ENCODE measurements at places on chromosomes 16 and 17.
A peak's percentile ranks its signal among the peaks of the same experiment; 100 is the strongest.

- no peak for DNase-seq
These were observed 403.3 kb upstream of the TNRC6C start for GRCh38 chr17:77555121-77555591.

DNA sequence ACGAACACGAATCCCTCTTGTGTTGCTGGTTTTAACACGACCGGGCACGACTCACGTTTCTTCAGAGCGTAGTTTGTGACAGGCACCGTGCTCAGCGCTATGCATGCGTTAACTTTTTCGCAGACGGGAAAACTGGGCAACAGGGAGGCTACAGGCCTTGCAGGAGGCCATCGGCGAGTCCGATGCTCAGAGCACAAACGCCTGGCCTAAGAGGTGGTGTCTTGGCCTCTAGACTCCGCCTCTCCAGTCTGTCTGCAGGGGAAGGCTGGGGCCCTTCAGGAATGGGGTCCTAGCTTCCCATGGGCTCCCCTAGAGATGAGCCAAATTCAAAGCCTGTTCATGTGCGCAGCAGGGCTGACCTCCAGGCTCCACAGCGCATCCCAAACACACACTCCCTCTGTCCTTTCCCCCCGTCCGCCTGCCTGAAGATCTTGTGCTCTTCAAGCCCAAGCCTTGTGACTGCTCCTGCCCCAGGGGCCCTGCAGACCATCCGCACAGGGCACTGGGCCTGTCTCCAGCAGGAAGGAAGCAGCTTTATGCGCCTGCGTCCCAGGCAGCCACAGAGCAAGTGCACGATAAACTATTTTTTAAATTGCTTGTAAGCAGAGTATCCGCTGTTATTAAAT lies 3.1 kb downstream of the CLCN7 start:
- no peak for DNase-seq

GRCh38 chr16:52308051-52308450 lies 238.9 kb downstream of the TOX3 start:
- DNase-seq, result no peak

GRCh38 chr17:1724869-1725641 lies 551 bp downstream of the WDR81 start:
- DNase-seq, result peak; percentile 31

DNA sequence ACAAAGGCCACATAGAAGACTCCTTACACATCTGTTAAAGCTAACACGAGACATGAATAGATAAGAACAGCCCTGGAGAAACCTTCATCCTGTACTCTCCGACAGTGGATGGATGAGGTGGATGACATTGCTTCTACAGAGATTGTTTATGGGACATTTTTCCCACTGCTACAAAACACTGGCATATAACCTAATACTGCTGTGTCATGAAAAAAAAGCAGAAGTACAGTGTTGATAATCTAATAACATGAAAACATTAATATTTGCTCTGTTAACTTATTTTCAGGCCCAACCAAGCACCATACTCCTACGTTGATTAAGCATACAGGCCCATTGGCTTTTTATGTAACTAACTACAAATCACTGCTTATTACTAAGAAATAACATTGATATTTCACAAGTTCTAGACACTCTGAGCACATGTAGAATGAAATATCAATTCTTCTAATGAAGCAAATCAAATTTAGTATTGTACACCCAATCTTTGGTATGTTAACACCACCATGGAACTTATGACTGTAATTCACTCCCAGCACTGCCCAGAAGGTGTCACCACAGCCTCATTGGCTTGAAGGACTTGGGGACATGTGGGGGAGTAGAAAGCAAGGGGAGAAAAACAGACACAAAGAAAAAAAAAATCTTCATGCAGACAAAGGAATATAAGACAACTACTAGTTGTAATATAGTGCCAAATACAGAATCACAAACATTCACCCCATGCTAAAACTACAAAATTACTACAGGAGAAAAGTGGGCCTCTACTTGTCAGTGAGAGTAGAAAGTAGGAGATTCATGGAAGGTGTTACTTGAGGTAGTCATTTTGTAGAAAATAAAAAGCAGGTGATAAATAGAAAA lies 330.0 kb upstream of the PMFBP1 start:
- DNase-seq, result peak; percentile 21

DNA sequence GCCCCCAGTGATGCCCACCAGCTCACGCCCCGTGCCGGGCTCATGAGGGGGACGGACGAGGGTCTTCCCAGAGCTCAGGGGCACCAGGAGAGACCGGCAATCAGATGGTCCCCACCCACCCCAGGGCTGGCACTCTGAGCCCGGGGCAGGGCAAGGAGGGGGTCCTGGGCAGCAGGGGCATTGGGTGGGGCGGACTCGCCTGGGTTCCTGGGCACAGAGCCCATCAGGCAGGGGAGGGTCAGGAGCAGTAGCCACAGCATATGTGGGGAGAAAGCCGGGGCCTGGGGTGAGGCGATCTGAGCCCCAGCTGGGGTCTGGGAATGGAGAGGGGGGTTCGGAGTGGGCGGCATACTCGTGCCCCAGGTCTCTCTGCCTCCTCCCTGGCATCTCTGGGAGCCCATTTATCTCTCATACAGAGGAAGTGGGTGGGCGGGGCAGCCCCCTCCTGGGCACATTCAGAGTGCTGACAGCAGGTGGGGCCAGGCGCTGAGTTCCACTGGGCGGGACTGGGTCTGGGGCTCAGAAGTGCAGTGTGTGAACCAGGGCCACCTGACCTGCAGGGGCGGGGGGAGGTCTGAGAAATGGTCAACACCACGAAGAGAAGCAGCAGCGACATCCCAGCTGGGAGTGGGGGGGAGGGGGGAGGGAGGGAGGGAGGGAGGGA lies 20.5 kb upstream of the UBE2I start:
- DNase-seq, result no peak

- DNase-seq, result no peak
These were observed 26.6 kb upstream of the ST6GALNAC1 start for GRCh38 chr17:76670020-76670717.

DNA sequence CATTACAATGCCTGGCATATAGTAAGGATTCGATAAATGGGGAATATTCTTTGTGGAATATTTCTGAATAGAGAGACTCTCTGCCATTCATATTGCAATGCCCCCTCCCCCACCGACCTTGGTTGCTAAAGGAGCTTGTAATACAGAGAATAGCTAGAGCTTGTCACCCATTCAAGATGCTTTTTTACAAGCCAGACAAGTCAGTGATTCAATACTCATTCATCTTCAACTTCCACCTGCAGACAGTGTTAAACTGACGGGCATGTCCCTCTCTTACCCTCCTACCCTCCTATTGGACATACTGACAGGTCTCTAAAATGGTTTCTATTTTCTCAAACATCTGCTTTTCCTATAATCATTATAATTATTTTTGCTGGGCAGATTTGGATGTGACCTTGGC lies 257.4 kb downstream of the KCNJ2 start:
- no peak for DNase-seq

DNA sequence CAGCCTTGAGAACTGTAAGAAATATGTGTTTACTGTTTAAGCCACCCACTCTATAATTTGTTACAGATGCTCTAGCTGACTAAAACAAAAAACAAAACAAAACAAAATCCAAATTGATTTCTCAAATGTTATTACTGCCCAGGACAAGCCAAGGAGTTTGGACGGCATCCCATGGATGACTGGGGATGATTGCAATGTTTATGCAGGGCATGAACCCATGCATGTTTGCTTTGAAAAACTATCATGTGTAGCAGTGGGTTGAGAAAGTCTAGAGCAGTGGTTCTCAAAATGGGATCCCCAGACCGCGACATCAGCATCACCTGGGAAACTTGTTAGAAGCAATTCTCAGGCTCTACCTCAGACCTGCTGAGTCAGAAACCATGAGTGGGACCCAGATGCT lies 223.2 kb upstream of the PSMD7 start:
- no peak for DNase-seq

- no peak for DNase-seq
These were observed 8.5 kb upstream of the KLHL11 start for GRCh38 chr17:41873559-41874292.

GRCh38 chr17:43857957-43858600 lies 11.1 kb downstream of the CD300LG start:
- DNase-seq, result no peak

DNA sequence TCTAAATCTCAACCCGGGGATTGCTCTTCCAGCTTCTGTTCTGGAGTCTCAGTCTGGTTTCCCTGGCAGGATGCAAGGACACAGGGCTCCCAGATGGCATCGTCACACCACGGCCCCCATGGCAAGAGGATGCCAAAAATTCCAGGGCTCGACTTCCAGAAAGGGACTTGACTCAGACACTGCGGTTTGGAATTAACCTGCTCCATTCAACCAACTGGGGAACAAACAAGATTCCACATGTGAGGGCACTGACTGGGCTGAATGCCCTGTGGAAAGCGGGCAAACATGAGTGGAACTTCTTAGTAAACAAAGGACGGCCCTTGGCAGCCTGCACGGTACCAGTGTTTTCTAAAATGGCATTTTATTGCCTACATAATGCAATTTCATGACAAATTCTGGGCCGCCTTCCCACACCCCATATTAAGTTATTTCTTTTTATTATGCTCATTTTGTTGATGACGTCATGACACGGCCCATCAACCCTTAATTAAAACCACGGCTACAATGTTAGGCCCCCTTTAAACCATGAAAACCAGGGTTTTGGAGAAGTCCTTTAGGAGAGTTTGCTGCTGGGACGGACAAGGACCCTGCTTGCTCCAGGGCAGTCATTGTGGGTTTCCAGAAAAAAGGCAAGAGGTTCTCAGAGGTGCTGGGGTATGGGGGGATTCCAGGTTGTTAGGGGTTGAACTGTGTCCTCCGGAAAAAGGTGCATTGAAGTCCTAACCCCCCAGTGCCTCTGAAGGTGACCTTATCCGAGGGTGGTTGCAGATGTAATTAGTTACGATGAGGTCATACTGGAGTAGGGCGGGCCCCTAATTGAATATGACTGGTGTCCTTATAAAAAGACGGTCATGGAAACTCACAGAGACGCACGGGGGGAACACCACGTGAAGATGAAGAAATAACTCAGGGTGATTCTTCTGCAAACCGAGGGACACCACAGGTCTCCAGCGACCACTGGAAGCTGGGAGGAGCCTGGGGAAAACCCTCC lies 205.6 kb downstream of the FOXL1 start:
- no peak for DNase-seq

GRCh38 chr17:35747540-35748017 lies 5.5 kb downstream of the GAS2L2 start:
- peak; percentile 47 for DNase-seq

DNA sequence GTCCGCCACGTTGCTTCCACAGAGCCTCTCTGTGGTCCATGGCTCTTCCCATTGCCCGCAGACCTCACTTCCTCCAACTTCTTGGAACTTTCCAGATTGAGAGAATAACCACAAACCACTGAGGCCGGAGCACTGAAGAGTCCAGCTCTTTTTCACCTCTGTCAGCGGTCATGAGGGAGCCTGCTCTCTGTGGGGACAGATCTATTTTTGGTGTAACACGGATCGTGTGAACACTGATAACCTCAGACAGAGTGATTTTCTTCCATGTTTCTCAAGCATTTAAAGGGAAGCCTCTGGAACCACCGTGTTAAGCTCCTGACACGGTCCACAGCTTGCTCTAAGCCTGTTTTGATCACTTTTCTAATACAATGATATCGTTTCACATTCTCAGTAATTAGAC lies 49.7 kb downstream of the NTN1 start:
- no peak for DNase-seq

GRCh38 chr17:15106540-15106939 lies 158.6 kb downstream of the PMP22 start:
- DNase-seq, result peak; percentile 35

GRCh38 chr16:14497245-14498082 lies 132.6 kb downstream of the PARN start:
- DNase-seq, result no peak

DNA sequence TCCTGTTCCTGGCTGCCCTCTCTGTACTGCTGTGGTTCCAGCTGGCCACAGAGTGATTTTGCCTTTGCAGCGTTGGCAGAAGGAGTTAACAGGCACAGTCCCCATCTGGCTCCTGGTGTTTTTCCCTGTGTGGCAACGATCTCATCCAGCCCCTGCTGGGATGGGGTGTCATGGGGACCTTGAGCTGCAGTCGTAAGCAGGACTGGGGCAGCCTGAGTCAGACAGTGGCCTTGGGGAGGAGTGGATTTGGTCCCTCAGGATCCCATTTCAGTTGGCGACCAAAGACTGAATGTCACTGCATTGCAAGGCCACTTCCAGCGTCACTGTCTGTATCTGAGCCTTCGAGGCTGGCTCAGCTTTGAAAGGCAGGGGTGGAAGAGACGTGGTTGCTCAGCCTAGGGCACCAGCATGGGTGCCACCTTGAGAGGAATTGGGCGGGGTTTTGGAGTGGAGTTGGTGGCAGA lies 11.9 kb downstream of the TMEM94 start:
- DNase-seq, result no peak

DNA sequence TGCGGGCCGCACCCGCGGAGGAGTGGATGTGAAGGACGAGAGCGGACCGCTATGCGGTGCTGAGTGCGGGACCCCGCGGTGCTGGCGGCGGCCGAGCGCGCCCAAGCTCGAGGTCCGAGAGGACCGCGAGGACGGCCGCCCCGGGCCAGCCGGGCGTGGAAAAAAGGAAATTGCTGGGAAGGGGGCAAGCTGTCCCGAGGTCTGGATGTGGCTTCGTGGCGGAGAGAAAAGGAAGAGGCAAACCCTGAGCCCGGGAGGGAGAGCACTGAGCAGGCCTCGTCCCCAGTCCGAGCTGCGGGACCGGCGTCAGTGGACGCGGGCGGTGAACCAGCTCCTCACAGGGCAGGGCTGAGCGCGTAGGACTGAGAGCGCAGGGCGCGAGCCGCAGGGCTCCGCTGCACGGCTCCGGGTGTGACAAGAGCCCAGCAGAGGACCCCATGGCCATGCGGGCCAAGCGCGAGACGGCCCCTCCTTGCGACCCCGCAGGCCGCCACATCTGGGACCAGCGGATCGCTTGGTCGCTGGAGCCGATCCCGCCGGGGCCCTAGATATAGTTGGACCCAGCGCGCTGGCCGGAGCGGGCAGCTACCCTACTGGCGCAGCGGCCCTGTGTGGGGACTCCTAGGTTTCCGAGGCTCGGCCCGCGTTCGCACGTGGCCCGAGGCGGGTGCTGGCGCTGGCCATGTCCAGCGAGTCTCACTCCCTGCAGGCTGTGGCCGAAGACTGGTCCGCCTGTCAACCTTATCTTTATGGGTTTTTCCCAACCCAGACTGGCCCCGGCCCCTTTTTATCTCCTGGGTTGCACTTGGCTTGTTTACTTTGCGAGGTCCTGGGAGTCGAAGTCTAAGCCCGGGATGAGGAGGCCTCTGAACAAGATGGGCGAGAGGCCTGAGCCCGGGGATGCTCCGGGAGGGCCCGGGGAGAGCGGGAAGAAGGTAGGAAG lies 2.4 kb downstream of the TBX4 start:
- DNase-seq, result no peak

- DNase-seq, result no peak
These were observed 6.9 kb downstream of the MLLT6 start for GRCh38 chr17:38711792-38712571.

DNA sequence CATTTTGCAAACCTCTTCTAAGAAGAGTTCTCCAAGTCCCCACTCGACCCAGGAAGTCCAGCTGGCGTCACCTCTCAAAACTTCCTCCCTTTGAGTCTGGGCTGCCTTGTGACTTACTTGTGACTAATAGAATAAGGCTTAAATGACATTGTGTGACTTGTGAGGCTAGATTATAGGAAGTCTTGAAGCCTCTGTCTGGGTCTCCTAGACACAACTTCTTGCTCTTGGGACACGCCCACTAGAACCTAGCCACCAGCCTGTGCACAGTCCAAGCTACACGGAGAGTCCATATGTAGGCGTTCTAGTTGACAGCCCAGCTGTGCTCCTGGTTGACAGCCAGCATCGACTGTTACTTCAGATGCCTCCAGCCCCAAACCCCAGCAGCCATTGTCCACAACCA lies 66.7 kb upstream of the TANC2 start:
- DNase-seq, result no peak

- DNase-seq, result no peak
These were observed 43.5 kb downstream of the GRB7 start for GRCh38 chr17:39781031-39781860.

GRCh38 chr16:81873843-81874752 lies 95.0 kb downstream of the PLCG2 start:
- peak; percentile 53 for DNase-seq

All from NCI-H226 (cell line).